SK-N-SH (cell line): ENCODE measurements at places on chromosomes 7 and 10. TPM values are rescaled to one million over a fixed set of nuclear protein-coding genes. Genes with fewer than 3 reads are reported as not detected.

The TAS2R41 gene
- polyA plus RNA-seq = not detected in 2 replicates

The CHN2 gene
- polyA plus RNA-seq = 0.02 TPM in 1 of 2 replicates, not detected in the other

The SEC24C gene
- 73.6 and 99.2 TPM in 2 replicates for polyA plus RNA-seq

The GNG11 gene
- 9.8 and 11.5 TPM in 2 replicates for polyA plus RNA-seq

The ACSL5 gene
- 0.08 and 0.10 TPM in 2 replicates for polyA plus RNA-seq

The SFTPA2 gene
- not detected in 2 replicates for polyA plus RNA-seq

The NEUROG3 gene
- polyA plus RNA-seq = not detected in 2 replicates

The TEX36 gene
- polyA plus RNA-seq = not detected in 2 replicates

The DNAJB6 gene
- 176 and 185 TPM in 2 replicates for polyA plus RNA-seq

The PNLIPRP1 gene
- polyA plus RNA-seq = not detected in 2 replicates

The PAOX gene
- 6.2 and 6.6 TPM in 2 replicates for polyA plus RNA-seq

The STAG3 gene
- polyA plus RNA-seq = 0.10 and 0.31 TPM in 2 replicates

The HACD1 gene
- polyA plus RNA-seq = 23.9 and 31.7 TPM in 2 replicates

The ZRANB1 gene
- polyA plus RNA-seq = 6.2 and 8.1 TPM in 2 replicates
